Stimulated activated CD8-positive, alpha-beta memory T cell treated with anti-CD3 and anti-CD28 coated beads, Interleukin-2, amount 100 ng/mL, for 1 hour (primary cell): ENCODE measurements at places on chromosomes 12 and 14.
A peak's percentile ranks its signal among the peaks of the same experiment; 100 is the strongest.

GRCh38 chr12:40986001-40986400 is 202.1 kb upstream of the PDZRN4 start:
- DNase-seq, result no peak

GRCh38 chr14:92501891-92502351 is 11.7 kb upstream of the RIN3 start:
- DNase-seq, result no peak

GRCh38 chr12:124923905-124924734 is 9.7 kb upstream of the UBC start:
- DNase-seq, result no peak

DNA sequence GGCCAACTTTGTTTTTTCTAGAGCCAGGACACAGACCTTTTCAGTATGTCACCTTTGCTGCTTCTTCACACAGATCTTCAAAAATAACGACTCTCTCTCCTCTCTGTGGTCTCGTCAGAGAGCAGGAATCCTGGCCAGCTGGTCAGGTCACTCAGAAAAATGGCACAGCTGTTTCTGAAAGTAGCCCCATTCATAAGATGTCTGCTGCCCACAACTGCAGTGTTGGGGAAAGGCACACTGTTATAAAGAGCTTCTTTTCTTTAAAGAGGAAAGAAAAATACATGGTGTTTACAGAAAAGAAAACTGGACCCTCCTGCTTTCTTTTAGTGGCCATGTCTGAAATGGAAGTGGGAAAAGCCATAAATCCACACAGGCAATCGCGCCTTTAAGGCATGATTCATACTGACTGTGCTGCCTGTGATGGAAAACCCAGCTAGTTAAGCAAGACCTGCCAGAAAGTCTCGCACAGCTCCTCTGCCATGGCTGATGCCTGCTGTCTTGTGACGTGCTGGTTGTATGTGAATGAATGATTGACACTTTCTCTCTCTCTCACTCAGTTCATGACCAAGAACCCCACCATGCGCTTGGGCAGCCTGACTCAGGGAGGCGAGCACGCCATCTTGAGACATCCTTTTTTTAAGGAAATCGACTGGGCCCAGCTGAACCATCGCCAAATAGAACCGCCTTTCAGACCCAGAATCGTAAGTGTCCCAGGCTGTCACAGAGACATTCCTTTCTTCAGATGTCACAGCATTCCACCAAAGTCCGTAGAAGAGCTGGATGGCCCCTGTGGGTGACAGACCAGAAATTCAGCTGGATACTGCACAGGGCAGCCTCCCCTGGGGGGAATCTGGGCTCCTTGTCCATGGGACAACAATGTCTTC is 147.9 kb upstream of the HIF1A start:
- no peak for DNase-seq

DNA sequence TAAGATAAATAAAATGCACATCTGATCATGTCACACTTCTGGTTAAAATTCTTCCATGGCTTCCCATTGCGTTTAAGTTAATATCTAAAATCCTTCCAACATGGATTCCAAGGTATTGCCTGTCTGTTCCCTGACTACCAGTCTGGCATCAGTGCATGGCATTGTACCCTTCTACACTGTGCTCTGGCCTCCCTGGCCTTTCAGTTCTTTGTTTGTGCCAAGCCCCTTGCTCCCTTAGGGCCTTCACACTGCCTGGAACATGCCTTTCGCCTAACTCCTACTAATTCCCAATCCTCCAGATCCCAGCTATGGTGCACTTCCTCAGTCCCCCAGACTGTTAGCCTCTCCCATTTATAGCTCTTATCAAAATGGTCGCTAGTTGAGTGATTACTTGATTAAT is 6.3 kb downstream of the CIPC start:
- DNase-seq, result no peak

DNA sequence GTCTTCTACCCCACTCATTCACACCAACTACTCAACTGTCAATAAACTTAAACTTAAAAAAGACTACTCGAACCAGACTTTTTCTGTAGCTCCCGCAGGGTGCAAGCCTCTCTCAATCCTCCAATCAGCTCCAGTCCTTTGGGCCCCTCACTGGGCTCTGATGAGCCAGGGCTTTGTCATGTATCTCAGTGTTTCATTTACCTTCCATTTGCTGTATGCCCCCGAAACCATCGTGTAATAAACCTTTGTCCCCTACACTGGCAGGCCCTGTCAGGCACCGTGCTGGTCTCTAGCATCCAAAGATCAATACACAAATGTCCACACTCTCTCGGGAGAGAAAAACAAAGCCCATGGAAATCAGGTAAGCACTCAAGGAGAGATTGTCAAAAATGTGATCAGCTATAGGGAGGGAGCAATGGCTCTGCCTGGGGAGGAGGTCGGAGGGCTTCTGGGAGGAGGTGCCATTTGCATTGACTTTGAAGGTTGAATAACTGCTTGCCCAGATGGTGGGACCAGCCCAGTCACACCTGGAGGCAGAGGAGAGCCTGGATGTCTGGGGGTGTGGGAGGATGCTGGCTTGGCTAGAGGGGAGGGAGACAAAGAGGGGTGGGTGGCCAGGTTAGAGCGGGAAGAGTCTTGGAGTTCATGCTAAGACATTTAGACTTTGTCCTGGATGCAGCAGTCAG is 42.1 kb upstream of the DICER1 start:
- no peak for DNase-seq

DNA sequence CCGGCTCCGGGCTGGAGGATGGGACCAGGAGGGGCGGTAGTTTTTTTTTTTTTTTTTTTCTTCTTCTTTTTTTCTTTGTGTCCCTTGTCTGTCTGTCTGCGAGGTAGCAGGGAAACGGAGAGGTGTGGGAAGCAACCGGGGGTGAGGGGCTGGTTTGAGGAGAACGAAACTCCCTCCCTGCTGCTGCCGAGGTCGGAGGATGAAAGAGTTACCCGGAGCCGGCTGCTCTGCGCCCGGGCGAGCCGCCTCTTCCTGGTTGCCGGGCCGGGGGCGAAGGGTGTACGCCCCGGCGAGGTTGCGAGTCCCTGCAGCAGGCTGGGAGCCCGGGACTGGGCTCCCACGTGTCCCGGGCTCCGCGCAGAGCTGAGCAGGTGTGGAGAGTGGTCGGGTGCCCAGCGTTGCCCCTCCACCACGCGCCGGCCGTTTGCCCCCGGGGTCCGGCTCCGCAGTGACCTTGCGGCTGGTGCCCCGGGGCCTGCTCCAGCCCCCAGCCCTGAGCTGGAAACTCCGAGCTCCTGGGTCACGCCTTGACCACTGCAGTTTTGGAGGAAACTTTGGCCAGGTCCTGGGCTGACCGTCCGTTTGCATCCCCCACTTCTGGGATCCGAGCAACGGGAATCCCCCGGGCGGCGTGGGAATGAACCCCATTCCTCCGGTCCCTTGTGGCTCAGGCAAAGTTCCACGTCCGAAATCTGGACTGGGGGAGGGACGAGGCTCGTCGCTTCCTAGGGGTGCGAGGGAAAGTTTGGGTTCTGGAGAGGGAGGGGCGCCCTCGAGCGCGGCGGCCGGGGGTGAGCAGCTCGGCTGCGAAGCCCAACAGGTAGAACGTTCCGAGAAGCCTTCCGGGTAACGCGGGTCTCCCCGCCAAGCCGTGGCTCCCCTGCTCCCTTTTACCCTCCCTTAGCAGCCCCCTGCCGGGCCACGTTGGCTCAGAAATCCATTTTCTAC is 1.3 kb downstream of the CHST11 start:
- peak; percentile 30 for DNase-seq

GRCh38 chr14:89432226-89432625 is 15.2 kb upstream of the FOXN3 start:
- DNase-seq, result no peak

- DNase-seq, result no peak
Observed at GRCh38 chr12:114343585-114344302, 62.2 kb downstream of the TBX5 start.

- DNase-seq, result no peak
Observed at GRCh38 chr12:66668311-66668710, 10.6 kb downstream of the GRIP1 start.

DNA sequence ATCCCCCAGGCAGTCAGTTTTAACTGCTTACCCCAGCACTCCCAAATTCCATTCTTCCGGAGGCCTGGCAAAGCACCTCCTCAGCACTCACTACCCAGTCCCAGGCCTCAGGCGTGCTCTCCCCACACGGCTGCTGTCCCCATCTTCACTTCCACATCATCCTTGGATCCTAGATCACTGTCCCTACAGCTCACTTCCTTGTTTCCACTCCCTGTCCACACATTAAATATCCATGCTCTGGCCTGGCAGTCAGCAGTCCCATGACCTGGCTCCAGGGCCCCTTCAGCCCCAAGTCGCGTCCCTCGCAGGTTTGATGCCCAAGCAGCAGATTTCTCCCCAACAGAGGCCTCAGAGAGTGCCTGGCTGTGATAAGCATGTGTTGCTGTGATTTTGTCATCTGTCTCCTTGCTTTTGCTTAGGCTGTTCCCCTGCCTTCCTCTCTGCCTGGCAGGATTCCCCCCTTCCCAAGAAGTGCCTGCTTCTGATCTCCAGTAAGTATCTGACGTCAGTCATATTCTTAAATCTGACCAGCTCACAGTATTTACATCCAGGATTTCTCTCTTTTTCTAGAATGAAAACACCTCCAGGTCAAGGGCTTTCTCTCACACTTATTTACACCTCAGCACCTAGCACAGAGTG is 241.7 kb downstream of the ZFP36L1 start:
- no peak for DNase-seq

GRCh38 chr14:70357557-70357956 is 1.9 kb downstream of the COX16 start:
- DNase-seq, result no peak

DNA sequence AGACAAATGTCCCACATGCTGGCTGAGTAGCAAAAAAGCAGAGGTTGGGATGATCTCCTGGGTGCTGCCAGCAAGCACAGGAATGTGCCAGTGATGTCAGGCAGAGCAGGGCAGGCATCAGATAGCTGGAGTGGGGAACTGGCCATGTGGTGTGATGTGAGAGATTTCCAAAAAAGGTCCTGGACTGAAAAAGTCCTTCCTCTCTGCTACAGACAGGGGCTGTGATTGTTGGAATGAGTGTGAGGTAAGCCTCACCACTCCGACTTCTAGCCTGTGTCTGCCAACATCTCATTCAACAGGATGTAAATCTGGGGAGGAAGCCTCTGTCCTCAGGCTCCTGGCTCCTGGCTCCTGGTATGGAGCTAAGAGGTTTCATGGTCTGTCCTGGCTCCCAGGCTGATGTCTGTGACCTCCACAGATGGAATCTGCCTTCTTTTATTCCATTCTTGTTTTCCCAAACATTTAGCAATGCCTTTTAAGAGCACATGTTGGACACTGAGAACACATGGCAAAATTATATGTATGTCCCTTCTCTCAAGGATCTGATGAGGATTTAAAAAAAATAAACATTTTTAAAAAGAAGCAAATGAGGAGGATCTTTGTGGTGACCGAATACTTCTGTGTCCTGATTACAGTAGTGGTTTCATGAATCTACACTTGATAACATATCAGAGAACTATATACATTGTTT is 50.1 kb upstream of the STK38L start:
- DNase-seq, result no peak

GRCh38 chr12:25713264-25713663 is 160.2 kb upstream of the LMNTD1 start:
- no peak for DNase-seq

GRCh38 chr14:88130057-88130432 is 125.1 kb downstream of the GPR65 start:
- no peak for DNase-seq

GRCh38 chr12:124786061-124786964 is 77.4 kb downstream of the SCARB1 start:
- no peak for DNase-seq

- DNase-seq, result no peak
Observed at GRCh38 chr12:89323568-89324218, 28.6 kb downstream of the DUSP6 start.

GRCh38 chr14:71155743-71156142 is 248.5 kb downstream of the PCNX1 start:
- DNase-seq, result no peak

GRCh38 chr14:72549026-72549425 is 344.9 kb downstream of the DPF3 start:
- no peak for DNase-seq

DNA sequence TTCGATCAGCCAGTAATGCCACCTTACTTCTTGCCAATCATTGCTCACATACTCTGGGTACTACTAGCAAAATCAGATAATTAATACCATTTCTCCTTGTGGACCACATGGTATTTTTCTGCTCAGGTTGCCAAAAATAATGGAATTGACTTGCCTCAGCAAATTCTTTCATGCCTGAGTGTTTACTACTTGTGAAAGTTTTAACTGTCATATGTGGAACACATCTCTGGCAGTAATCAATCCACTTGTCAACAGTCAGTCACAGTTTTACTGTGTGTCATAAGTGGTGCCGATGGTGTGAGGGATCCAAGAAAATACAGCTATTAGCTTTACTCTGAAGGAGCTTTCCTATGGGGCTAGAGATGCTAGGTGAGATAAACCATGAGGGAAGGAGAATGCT is 55.3 kb upstream of the ATF1 start:
- DNase-seq, result no peak
